ENCODE measurements at places on chromosomes 5 and 9.

GRCh38 chr9:109652971-109653370 is 127.0 kb upstream of the PALM2AKAP2 start:
- DNase-seq, result no peak

- DNase-seq, result no peak
These were observed 550.2 kb upstream of the DAP start for GRCh38 chr5:11311272-11311671.

GRCh38 chr5:54563083-54563761 is 45.7 kb downstream of the SNX18 start:
- DNase-seq, result no peak

- no peak for DNase-seq
These were observed 53.7 kb downstream of the TARS1 start for GRCh38 chr5:33494466-33494865.
